Mammary epithelial cell (primary cell): ENCODE measurements at places on chromosomes 3 and 15.

GRCh38 chr15:35545316-35545823 is 595 bp downstream of the DPH6 start:
- peak; percentile 50 for DNase-seq

- DNase-seq: no peak
These were observed 48.8 kb upstream of the WDR5B start for GRCh38 chr3:122464659-122465058.

DNA sequence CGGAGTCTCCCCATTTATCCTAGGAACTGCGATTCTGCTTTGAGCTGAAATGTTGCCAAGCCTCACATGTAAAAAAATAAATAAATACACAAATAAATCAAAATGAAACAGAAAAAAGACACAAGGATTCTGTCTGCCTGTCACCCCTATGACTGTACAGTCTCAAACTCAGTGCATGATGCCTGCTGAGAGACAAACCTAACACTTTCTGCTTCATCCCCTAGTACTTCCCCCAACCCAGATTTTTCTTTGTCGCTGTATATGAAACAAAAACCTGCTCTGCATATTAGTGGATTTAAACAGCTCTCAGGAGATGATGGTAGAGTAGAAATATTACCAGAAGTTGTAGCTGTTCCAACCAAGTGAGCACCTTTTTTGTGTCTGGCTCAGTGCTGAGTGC is 530.7 kb upstream of the CFAP20DC start:
- DNase-seq: no peak

GRCh38 chr3:47265725-47266428 is 16.7 kb downstream of the KIF9 start:
- no peak for DNase-seq

- DNase-seq: no peak
These were observed 927.6 kb downstream of the FHIT start for GRCh38 chr3:60323651-60324050.
